ENCODE measurements at places on chromosomes 11 and 22.

GRCh38 chr11:2426826-2427521, 17.3 kb downstream of the TRPM5 start:
- no peak for DNase-seq

DNA sequence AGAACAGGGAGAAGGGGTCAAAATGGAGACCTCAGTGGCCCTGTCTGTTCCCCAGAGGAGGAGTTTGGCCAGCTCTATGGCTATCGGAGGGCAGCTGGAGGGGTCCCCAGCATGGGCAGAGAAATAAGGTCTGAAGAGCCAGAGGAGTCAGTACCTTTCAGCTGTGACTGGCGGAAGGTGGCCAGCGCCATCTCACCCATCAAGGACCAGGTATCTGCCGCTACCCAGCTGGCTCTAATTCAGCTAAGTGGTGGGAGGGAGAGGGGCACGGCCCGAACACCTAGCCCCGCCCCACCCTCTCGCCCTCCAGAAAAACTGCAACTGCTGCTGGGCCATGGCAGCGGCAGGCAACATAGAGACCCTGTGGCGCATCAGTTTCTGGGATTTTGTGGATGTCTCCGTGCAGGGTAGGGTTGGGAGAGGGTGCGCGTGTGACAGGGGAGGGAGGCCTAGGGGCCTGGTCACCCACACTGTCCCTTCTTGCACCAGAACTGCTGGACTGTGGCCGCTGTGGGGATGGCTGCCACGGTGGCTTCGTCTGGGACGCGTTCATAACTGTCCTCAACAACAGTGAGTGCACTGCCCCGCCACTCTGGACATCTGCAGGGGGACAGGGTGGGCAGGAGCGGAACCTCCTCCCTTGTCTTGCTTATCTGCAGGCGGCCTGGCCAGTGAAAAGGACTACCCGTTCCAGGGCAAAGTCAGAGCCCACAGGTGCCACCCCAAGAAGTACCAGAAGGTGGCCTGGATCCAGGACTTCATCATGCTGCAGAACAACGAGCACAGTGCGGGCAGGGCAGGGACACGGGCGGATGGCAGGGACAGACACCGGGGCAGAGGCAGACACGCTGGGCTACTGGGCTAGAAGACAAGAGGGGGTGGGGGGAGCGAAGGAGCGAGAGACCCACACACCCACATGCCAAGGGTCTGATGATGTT, 2.8 kb downstream of the CTSW start:
- no peak for DNase-seq

DNA sequence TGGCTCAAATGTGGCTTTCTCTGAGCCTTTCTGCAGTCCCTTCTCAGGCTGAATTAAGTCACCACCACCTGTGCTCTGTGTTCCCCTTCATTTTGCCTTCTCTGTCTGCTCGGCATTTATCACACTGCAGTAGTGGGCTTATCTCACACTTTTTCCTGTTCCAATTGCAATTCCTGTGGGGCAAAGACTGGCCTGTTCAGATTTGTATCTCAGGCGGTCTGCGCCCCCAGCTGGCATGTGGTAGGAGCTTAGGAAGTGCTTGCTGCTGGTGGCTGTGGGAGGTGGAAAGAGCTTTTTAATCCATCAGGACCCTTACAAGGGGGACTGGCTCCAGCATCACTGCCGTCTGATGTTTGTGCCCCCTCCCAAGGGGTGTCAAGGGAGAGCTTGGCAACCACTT, 21.2 kb downstream of the BMAL1 start:
- no peak for DNase-seq

DNA sequence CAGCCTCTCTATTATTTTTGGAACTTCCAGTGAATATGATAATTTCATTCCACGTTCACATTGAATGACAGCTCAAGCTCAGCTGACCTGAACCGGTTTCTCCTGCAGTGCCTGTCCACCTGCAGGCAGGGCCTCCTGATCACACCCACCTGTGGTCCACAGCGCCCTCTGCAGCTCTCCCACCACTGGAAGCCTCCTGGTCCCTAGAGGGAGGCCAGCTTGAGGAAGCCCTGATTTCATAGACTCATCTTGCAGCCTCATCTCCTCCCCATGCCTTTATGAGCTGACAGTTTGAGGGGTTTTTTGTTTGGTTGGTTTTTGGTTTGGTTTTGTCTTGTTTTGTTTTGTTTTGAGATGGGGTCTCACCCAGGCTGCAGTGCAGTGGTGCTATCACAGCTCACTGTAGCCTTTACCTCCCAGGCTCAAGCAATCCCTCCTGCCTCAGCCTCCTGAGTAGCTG, 29.9 kb upstream of the MALAT1 start:
- DNase-seq, result no peak

GRCh38 chr11:57358543-57358961, 20.4 kb downstream of the P2RX3 start:
- DNase-seq, result no peak

- no peak for DNase-seq
Observed at GRCh38 chr11:104222464-104222863, 58.5 kb upstream of the PDGFD start.

DNA sequence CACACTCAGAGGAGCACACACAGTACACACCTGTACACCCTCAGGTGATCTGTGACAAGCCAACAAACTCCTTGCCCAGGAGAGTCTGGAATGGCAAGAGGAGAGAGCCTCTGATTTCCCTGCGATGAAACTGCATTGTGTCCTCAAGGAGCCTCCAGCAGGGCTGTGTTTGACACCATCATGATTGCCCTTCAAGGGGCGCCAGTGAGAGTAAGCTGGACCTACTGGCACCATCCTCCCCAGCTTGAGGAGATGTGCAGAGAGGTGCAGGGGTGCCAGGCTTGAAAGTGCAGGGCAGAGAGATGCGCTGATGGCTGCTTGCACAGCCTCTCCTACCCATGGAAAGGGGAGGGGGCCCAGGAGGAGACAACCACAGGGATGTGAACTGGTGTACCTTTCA, 188.8 kb upstream of the CADM1 start:
- DNase-seq, result no peak

GRCh38 chr11:17853280-17853679, 118.7 kb downstream of the KCNC1 start:
- no peak for DNase-seq
